CD4-positive, alpha-beta T cell treated with Interferon gamma for 1 hour (primary cell): ENCODE measurements at places on chromosomes 7 and 10.

GRCh38 chr10:84269773-84270172 lies 24.9 kb downstream of the RGR start:
- no peak for DNase-seq

- DNase-seq: no peak
Observed at GRCh38 chr7:11416641-11417458, 415.1 kb downstream of the THSD7A start.

GRCh38 chr10:120456626-120457430 lies at the start of gene PLPP4:
PLPP4 (plus strand) TSS chr10:120457227; CDS start chr10:120457306, 79 bp downstream.
- DNase-seq: no peak

DNA sequence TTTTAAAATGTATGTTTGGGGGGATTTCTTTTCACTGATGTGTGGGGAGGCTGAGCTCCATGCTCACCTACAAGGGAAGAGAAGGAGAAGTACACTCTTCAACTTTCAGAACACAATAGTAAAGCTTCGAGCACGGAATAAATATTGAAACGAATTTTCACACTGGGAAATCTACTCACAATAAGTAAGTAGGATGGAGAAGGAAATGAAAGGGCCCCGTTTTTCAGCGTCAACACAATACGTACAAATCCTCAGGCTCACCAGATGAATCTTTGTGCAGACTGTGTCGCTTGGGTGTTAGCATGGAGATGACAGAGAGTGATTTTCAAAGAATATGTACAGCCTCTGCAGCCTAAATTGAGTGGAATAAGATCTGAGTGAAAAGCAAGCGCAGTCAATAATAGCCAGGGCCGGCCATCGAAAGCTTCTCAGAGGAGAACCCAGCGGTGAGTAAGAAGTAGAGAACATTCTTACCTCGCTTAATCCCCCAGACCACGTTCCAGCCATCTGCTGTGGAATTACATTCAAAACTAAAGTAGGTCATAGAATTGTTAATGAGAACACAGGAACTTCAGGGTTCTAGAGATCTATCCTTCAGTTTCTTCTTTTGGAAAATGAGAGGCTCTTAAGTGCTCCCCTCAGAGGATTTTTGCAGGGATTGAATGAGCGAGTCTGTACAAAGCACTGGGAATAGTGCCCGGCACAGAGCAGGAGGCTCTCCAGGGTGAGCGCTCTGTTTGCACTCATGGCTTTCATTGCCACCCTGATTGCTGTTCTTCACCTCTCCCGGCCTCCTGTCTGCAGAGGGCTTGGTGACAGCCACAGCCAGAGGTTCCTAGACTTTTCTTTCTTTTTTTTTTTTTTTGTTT lies 292.8 kb downstream of the SFMBT2 start:
- DNase-seq: no peak

DNA sequence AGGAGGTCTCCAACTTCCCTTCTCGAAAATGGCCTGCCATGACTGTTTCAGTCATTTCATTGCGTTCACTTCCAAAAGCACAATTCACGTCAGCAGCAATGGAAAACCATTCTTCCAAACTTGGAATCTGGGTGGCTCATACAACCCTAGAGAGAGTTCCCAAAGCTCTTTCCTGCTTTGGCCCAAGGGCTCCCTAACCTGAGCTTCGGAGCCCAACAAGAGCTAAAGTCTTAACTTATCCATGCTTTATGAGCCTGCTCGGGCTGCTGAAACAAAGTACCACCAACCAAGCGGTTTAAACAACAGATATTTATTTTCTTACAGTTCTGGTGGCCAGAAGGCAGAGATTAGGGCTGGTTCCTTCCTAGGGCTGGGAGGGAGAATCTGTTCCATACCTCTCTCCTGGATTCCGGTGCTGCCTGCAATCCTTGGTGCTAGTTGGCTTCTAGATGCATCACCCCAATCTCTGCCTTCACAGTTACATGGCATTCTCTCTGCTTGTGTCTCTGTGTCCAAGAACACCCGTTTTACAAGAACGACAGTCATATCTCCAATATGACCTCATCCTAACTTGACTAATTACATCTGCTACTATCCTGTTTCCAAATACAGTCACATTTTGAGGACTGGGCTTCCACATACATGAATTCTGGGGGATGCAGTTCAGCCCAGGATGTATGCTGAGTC lies 33.5 kb downstream of the CAMK2B start:
- DNase-seq: no peak

DNA sequence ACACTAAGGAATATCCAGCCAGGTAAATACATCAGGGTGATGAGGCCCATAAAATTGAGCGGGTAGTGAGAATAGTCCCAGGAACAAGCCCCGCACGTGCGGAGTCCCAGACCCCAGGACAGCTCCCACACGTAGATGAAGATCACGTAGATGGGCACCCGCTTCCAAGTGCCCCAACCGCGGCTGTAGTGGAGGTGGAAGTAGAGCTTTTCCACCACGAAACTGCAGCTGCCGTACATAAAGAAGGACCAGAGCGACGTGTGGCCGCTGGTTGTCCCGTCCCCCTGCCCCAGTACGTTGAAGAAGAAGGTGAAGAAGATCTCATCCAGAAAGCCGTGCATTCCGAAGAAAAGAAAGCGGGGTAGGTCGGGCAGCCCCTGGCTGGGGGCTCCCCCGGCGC lies 948 bp downstream of the TMEM229A start:
- DNase-seq: no peak

GRCh38 chr7:139451638-139452037 lies 31.8 kb downstream of the KLRG2 start:
- DNase-seq: no peak

GRCh38 chr10:34473174-34474008 lies 341.7 kb downstream of the PARD3 start:
- DNase-seq: no peak

DNA sequence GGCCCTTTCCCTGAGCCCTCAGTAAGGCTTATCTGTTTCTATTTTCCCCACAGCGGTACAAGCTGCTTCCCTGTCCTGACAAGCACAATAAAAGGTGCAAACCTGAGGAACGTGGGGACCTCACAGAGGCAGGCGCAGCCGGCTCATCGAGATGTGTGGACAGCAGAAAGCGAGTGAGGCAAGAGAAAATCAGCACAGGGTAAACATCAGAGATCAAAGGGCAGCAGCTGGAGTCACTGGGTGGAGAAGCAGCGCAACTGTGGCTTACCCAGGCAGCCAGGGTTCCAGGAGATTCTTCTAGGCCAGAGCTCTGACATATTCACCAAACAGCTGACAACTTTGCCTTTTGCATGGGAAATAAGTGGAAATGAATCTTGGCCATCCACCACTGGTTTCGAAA lies 212.6 kb downstream of the WDR11 start:
- no peak for DNase-seq

DNA sequence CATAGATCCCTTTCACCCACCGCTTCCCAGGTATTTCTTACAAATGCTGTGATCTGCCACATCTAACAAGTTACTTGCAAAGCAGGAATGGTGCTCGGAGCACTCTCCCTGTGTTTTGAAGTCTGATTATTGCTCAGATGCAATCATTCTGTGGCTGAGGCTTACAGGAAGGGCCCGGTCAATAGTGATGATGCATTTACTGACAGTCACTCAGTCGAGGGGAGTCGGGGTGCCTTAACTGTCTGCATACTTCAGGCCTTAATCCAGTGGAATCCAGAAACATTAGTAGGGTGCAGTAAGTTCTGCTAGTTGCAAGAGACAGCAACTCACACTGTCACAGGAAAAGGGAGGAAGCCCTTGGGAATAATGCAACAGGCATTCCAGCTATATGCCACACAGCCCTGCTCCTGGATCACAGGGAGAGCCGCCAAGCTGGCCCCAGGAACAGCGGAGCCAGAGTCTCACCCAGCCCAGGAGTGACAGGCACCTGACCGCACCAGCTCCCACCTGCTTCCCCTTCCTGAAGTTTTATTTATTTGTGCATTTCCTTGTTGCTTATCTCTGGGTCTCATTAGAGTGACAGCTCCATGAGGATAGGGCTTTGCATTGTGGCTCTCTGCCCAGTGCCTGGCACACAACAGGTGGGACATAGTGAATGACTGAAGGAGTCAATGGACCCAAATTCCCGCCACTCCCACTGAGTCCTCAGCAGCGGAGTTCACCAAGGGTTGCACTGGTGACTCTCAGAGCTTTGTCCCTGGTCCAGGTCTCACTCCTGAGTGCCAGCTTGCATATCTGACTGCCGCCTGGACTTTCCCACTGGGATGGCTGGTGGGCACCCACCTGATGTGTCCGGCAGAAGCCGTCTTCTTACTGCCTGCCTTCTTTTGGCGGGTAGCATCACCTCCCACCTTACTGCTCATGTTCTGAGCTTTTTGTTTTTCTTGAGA lies 212.5 kb upstream of the SH2B2 start:
- DNase-seq: no peak

DNA sequence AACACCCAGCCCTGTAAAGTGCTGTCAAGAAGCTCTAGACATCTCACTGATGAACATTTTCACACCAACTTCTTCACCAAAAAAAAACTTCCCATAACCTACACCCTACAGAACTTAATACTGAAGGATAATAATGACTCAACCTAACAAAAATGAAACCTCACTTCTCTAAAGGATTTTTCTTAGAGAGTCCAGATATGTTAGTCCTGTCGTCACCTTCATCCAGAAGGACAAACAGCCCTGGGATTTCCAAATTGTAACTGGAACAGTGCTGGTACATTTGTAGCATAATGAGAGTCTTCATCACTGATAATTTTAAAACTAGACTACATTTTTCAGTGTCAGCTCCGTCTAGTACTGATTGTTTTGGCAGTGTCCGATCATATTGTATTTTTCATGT lies 528.6 kb upstream of the CELF2 start:
- no peak for DNase-seq
